Left hindlimb (tissue), 1 donor: ENCODE measurements at places on chromosomes 12 and 14.
A peak's percentile ranks its signal among the peaks of the same experiment; 100 is the strongest.

DNA sequence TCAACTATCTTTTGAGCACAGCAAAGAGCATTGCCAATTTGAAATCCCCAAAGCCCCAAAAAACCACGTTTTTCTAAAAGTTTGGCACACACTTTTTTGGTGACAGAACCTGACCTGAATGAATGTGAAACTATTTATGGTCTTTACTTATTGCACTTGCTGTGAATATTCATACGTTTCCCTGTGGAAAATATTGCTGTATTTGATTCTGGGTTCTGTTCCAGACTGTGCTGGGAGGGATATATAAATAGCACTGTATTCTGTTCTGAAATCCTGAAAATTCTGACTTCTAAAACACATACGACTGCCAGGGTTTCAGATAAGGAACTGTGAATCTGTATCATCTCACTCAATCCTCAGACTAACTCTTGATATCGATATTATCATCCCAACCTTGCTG is 35.1 kb downstream of the NR1H4 start:
- DNase-seq, result no peak

DNA sequence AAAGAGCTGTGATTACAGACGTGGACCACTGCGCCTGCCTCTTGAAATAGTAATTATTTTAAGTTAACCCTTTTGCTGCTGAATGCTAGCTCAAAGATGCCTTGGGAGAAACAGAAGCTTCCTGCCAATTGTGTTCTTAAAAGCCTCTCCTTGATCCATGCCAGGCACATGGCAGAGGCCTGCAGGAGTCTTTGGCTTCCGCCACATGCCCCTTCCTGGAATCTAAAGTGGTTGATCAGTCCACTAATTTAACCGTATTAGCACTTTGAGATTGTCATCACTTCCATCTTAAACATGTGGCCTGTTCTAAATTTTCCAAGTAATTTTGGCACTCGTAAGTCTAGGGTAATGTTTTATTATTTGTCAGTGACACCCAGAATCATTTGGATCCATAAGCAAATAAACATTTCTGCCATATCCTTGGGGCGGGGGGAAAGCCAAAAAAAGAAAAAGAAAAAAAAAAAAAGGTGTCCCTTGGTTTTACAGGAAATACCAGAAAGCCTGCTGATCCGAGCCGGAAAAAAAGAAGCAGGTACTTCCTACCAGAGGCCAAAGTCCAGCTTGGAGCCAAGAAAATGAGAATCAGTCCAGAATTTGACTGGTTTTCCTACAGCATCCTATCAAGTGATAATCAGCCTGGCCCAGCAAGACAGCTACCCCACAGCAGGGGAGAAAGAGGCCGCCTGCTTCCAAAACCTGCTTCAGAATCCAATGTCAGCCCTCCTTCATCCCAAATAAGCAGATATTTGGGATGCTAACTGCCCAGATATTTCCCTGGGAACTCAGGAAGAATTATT is 104.8 kb downstream of the KCNK10 start:
- DNase-seq, result no peak

DNA sequence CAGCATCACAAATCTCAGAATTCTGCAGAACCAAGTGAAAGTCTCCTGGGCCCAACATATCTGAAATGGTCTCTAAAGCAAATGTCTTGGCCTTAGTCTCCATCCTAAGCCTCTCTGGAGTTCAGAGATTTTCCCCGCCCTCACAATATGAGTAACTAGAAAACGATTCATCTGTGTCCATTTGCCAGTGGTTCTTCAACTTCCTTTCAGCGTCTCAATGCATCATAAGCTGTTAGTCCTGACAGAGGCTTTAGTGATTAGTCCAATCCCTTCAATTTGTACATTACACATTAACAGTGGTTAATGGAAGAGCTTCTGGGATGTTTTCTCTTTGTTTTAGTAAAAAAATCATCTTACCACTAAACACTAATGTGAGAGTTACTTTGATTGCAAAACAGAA is 17.4 kb downstream of the NPC2 start:
- DNase-seq, result no peak

- DNase-seq, result no peak
These were observed 4.9 kb upstream of the HOXC12 start for GRCh38 chr12:53949631-53950436.

DNA sequence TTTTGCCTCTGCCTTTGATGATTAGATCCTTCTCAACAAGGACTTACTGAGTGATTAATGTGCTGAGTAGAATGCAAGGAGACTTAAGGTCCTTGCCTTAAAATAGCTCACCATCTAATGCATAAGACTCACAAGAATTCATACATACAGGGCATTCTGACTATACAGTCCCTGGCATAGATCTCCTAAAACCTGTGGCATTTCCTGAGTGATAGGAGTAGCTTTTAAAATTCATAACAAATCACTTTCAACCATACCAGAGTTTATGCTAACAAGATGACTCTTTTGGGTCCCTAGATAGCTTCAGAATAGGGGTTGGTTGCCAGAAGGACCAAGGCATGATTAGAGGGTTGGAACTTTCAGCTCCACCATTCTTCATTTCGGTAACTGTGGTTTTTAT is 48.8 kb downstream of the STXBP6 start:
- no peak for DNase-seq

GRCh38 chr14:100588671-100589070 is 1.5 kb upstream of the BEGAIN start:
- DNase-seq, result no peak

- peak; percentile 51 for DNase-seq
These were observed 2.0 kb upstream of the SLC2A3 start for GRCh38 chr12:7937833-7938506.

DNA sequence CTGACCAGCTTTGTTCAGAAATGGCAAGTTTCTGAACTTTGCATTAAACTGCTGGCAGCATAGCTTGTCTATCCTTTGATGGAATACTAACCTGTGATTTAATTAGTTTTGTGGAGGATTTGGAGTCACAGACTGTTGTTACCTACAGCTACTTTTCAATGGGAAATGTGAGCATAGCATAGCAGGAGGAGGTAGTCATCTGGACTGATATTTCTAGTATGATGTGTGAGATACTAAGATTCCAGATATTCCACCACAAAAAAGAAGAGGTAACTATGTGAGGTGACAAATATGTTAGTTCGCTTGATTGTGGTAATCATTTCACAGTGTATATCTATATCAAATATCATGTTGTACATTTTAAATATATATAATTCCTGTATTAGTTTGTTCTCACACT is 833.0 kb downstream of the SLC6A15 start:
- no peak for DNase-seq

- no peak for DNase-seq
These were observed 85.6 kb downstream of the PLEKHA5 start for GRCh38 chr12:19215115-19215514.

GRCh38 chr12:95532851-95533250 is 18.4 kb downstream of the USP44 start:
- no peak for DNase-seq

DNA sequence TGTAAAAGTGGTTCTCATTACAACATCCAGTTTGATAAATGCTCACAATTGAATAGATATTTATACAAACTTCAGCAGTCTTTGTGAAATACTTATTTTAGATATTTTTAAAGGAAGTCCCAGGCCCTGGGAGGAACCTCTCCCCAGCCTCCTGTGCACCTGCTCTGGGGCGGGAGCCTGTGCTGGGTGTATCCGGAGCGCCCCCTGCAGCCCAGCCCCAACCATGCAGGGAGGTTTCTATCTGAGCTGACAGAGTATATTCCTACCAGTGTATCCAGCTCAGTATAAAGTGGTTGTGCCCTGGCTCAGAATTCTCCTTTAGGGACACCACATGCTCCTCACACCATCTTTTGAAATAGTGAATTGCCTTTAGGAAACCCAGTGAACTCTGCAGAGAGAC is 851.8 kb downstream of the TMEM121 start:
- no peak for DNase-seq

GRCh38 chr12:91123236-91123916 is 12.1 kb upstream of the LUM start:
- DNase-seq, result no peak

DNA sequence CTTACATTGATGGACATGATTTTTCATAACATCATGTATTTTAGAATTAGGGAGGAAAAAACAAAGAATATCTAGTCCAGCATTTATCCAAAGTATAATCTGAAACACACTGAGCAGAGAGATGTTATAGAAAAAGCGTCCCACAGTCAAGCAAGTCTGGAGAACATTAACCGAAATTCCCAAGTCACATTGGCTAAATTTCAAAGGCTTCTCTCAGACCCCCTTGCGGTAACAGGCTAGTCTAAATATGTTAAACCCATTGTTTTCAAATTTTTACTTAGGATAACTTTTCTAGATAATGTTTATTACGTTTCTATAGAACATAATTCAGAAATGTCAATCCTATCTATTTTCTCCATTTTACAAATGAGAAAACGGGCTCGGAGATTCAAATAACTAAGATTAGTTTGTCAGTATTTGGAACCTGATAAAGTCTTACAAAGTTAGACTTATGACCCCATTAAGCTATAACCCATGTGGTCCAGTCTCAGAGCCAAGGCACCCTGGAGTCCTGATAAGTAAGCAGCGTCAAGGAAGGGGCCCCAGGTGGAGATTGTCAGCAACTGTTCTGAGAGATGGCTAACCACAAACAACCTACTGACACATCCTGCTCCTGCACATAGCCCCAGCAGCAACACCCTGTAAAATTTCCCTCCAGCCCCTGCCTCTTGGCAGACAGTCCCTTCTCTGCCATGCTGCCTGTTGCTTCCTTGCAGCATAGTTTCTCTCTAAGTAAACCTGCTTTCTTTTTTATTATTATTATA is 220.6 kb upstream of the TMEM260 start:
- no peak for DNase-seq

DNA sequence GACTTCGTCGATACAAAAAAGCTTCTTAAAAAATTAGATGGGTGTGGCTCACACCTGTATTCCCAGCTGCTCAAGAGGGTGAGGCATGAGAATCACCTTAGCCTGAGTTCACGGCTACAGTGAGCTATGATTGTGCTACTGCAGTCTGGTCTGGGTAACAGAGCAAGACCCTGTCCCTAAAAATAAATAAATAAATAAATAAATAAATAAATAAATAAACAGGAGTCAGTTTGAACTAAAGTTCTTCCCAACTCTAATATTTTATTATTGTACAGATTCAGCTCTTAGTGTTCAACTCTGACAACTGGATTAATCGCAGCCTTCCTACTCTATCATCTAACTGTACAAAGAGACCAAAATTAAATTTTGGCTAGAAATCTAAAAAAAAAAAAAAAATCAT is 12.7 kb upstream of the CLIP1 start:
- no peak for DNase-seq

GRCh38 chr14:104732355-104732804 is 8.4 kb downstream of the ADSS1 start:
- DNase-seq, result no peak

GRCh38 chr12:126492181-126492580 is 1426.9 kb downstream of the AACS start:
- no peak for DNase-seq

GRCh38 chr14:65226824-65227604 is 124.7 kb upstream of the MAX start:
- DNase-seq, result no peak

DNA sequence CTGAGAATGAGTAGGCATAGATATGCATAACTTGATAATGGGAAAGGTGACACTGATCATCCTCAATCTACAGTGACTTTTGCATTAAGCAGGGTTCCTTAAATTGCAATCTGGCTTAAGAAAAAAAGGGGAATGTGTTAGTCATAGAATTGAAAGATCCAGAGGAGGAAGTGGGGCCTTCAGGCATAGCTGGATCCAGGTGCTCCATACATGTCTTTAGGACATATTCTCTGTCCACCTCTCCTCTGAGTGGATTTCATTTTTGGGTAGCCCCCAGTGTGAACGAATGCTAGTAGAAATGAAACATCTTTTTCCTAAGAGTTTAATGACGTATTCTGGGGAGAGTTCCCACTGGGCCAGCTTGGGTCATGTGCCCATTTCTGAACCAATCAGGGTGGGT is 27.6 kb downstream of the CCDC63 start:
- no peak for DNase-seq

GRCh38 chr12:11500188-11500860 is 105.0 kb upstream of the PRB2 start:
- peak; percentile 88 for DNase-seq

DNA sequence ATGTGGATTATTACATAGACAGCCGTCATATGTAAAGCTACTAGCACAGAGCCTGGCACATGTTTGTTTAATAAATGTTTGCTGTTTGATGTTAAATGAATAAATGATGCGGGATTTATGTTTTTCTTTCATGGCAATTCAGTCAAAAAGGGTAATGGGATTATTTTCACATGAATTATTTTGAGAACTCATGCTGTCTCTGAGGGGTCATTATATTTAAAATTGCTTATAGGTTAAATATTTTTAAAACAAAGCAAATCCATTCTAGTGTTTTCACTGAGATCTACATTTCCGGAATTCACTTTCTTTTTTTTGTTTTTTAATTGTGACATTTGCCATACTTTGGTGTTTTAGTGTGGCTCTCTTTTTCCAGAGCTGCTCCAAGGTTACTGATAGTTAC is 5.3 kb downstream of the RAB21 start:
- DNase-seq, result no peak

DNA sequence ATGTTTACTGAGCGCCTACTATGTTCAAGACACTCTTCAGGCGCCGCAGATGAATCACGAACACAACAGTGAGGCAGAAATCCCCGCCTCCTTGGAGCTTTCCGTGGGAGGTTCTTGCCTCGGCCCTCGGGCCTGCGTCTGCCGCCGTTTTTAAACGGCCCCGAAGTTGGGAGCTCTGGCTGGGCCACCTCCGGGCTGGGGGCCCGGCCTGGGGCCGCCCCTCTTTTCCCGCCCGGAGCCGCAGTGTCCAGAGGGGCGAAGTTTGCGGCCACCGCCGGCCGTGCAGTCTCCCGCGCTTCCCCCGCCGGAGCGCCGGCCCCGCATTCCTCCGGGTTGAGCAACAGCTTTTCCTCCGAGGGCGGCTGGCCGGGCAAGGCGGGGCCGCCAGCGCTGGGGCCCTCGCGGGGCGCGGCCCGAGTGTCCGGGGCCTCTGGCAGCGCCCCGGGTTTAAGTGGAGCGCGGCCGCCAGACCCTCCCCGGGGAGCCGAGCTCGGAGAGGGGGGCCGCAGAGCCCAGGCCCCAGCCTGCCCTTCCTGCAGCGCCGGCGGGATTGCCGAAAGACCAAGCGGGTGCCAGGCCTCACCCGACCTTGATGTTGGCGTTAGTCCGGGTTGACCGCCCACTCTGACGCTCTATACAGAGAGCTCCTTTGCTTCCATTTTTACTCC is 18.7 kb upstream of the CTDSP2 start:
- DNase-seq, result peak; percentile 86

GRCh38 chr12:104519190-104520019 is 62.7 kb downstream of the CHST11 start:
- no peak for DNase-seq

DNA sequence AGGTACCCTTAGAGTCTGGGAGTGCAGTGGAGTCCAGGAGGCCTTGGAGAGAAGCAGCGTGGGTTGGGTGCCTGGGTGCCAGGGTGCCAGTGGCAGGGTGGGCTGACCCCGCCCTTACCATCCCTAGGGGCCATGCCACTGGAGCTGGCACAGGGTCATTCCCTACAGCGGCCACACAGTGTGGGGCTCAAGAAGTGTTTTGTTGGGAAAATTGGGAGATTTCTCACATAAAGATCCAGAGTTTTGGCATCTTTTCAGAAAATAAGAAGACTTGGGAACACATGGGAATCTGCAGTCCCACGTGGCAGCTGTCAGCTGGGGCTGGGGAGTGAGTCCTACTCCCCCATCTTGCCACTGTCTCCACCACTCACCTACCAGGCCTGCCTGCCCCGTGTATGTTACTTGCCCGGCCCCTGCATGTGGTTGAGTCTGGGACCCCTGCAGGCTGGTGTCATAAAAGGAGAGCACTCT is 4.2 kb downstream of the VASH1 start:
- DNase-seq, result no peak

GRCh38 chr12:47808050-47808449 is 11.7 kb downstream of the HDAC7 start:
- DNase-seq, result peak; percentile 65
